ENCODE measurements at places on chromosomes 7 and 10. TPM values are rescaled to one million over a fixed set of nuclear protein-coding genes. Genes with fewer than 3 reads are reported as not detected.
A peak's percentile ranks its signal among the peaks of the same experiment; 100 is the strongest.

- DNase-seq: no peak
- peaks cover 51% of the 10 kb centered on the region for H3K36me3 ChIP-seq
- no peaks in the 10 kb centered on the region for H3K4me1 ChIP-seq
- H3K4me3 ChIP-seq: no peak overlapping the region
- H3K27me3 ChIP-seq: no peaks in the 10 kb centered on the region
Observed at GRCh38 chr7:66771795-66772194, 31.3 kb downstream of the RABGEF1 start.

DNA sequence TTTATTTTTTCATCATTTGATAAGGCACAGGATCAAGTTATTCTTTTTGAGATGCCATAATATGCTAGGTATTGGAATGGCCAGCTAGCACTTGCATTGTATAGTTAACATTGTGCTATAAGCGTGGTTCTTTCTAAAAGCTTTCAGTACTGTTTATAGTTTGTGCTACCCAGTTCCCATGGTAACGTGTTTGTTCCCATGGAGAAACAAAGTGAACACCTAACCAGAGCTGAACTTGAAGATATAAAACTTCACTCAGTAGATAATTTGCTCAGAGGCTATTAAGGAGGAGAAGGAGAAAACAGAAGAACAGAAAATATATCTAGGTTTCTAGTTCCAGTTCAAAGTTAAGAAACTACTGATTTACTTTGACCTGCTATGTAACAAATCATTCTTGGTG, 23.6 kb upstream of the ITGB8 start:
- H3K36me3 ChIP-seq: no peaks in the 10 kb centered on the region
- H3K27ac ChIP-seq: no peak overlapping the region
- no peak overlapping the region for H3K4me3 ChIP-seq
- no peaks in the 10 kb centered on the region for H3K27me3 ChIP-seq
- no peak for DNase-seq
- no peaks in the 10 kb centered on the region for H3K4me1 ChIP-seq

DNA sequence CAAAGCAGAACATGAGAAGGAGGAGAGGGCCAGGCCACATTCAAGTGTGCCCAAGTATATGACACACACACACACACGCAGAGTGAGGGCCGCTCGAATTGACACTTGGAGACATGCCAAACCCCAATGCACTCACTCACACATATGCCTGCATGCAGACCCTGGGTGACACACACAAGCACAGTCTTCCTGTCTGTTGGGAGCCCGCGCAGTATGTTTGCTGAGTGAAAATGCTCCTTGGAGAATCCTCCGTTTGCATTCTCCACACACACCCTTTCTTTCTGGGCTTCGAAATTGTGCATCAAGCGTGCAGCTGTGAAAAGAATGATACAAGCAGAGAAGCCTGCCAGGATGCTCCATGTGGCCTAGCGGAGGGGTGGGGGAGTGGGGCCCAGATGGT, 120.9 kb downstream of the PLXNA4 start:
- no peaks in the 10 kb centered on the region for H3K27me3 ChIP-seq
- H3K36me3 ChIP-seq: no peaks in the 10 kb centered on the region
- no peak overlapping the region for H3K4me3 ChIP-seq
- no peak for DNase-seq
- H3K4me1 ChIP-seq: no peaks in the 10 kb centered on the region
- no peak overlapping the region for H3K27ac ChIP-seq

DNA sequence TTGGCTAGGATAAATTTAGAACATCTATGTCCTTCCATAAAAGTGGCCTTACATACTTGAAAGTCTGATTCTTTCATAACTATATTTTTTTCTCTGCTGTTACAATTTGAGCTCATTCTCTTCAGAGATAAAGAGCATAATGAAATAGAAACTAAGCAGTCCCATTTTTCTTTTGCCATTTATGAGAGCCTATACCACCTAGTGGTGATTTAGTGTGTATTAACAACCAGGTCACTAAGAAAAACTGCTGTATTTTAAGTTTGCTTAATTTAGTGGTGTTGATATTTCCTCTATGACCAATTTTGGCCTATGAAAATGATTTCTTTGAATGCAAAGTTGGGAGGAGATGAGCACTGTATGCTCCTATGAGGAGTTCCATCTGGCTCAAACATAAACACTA, 88.7 kb upstream of the ZWINT start:
- no peak overlapping the region for H3K4me3 ChIP-seq
- DNase-seq: no peak
- H3K27ac ChIP-seq: no peak overlapping the region
- no peaks in the 10 kb centered on the region for H3K27me3 ChIP-seq

DNA sequence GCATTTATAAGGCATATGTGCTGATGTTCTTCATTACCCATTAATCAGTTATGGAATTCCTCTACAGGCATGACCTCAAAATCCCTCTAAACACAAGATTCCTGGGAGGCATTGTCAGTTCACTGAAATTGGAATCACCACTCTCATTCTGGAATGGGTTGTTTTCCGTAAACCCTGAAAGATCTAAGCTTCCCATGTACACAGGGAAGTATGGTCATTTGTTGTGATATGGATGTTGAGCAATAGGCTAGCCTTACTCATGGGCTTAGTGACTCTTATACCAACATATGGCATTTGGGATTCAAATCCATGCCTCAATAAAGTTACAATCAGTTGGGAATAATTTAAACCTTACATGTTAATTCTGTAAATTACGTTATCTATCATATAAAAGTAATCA, 258.0 kb downstream of the XPNPEP1 start:
- DNase-seq: no peak
- no peak overlapping the region for H3K27ac ChIP-seq
- H3K27me3 ChIP-seq: no peaks in the 10 kb centered on the region

DNA sequence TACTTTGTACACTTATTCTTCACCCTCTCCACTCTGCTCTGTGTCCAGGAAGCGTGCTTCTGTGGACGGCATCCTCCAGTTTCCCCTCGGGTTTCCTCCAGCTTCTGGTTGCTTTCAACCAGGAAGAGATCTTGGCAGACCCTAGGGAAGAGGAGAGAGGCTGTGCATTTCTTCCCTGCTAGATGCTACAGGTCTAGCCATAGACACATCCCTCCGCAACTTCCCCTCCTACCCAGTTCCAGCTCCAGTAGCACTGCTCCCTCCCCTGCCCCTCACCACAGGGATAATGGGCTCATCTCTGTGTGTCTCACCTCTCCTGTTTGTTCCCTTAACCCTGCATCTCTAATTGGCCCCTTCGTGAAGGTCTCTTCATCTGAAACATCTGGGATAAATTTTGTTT, 16.3 kb downstream of the TLL2 start:
- H3K36me3 ChIP-seq: no peaks in the 10 kb centered on the region
- no peak overlapping the region for H3K27ac ChIP-seq
- DNase-seq: no peak
- H3K27me3 ChIP-seq: no peaks in the 10 kb centered on the region
- no peaks in the 10 kb centered on the region for H3K4me1 ChIP-seq

GRCh38 chr7:99478464-99479440, 6.1 kb downstream of the ZNF789 start:
- peak; percentile 51 for DNase-seq
- H3K4me1 ChIP-seq: peaks cover 4% of the 10 kb centered on the region
- H3K27me3 ChIP-seq: no peaks in the 10 kb centered on the region
- H3K4me3 ChIP-seq: no peak overlapping the region

- peaks cover 29% of the 10 kb centered on the region for H3K4me1 ChIP-seq
- no peak overlapping the region for H3K4me3 ChIP-seq
- DNase-seq: no peak
- no peaks in the 10 kb centered on the region for H3K27me3 ChIP-seq
Observed at GRCh38 chr10:60816628-60817397, 38.5 kb downstream of the CDK1 start.

DNA sequence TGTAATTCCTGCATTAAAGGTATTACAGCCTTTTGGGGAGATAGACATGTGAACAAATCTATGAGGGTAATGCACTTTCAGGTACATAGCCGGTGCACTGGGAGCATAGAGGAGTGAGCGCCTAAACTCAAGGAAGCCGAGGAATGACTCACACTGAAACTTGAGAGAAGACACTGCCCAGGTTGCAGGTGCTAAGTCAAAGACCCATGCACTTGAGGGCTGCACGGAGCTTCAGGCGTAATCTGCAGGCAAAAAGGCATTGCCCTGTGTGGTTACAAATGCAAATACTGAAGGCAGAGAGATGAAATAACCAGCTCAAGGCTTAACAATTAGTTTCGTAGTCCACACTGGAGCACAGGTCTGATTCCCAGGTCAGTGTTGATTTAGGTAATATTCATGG, 51.0 kb upstream of the OSBPL3 start:
- no peaks in the 10 kb centered on the region for H3K4me1 ChIP-seq
- H3K27me3 ChIP-seq: no peaks in the 10 kb centered on the region
- DNase-seq: no peak
- H3K4me3 ChIP-seq: no peak overlapping the region
- no peaks in the 10 kb centered on the region for H3K36me3 ChIP-seq
- H3K27ac ChIP-seq: no peak overlapping the region

GRCh38 chr10:35219891-35220890, 93.5 kb downstream of the CREM start:
- DNase-seq: no peak
- no peak overlapping the region for H3K27ac ChIP-seq
- H3K27me3 ChIP-seq: no peaks in the 10 kb centered on the region
- H3K4me3 ChIP-seq: no peak overlapping the region
- H3K4me1 ChIP-seq: peaks cover 31% of the 10 kb centered on the region

DNA sequence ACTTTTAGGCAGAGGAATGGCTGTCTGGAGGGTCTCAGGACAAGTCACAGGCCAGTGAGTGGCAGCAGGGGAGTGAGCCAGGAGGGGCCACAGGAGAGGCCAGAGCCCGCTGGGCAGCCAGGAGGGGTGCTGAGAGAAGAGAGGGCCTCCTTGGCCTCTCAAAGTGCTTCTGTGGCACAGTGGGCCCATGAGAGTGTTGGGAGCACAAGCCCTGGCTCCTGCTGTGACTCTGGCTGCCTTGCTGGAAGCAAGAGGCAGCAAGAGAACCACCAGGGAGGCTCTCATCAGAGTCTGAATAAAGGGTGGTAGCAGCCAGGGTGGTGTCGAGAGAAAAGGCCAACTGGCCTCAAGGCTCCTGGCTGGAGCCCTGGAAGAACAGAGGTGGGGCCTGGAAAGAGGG, 91.1 kb downstream of the VOPP1 start:
- no peaks in the 10 kb centered on the region for H3K27me3 ChIP-seq
- DNase-seq: no peak
- no peak overlapping the region for H3K4me3 ChIP-seq
- peaks cover 19% of the 10 kb centered on the region for H3K36me3 ChIP-seq
- no peak overlapping the region for H3K27ac ChIP-seq

- no peak overlapping the region for H3K4me3 ChIP-seq
- DNase-seq: no peak
- H3K4me1 ChIP-seq: no peaks in the 10 kb centered on the region
Observed at GRCh38 chr10:109200646-109201045, 722.7 kb downstream of the XPNPEP1 start.

DNA sequence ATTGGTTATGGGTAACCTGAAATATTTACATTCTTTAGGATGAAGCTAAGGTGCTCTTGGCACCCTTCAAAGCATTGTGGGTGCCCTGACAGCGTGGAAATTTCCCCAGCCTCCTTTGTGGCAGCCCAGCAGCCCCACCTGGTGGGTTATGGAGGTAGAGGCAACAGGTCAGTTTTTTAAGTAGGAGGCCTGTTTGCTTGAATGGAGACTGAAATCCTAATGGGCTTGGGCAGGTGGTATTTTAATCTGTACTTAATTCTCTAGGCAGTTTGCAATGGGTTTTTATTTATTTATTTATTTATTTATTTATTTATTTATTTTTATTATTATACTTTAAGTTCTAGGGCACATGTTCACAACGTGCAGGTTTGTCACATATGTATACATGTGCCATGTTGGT, 139.4 kb downstream of the EPC1 start:
- H3K4me3 ChIP-seq: no peak overlapping the region
- no peak overlapping the region for H3K27ac ChIP-seq
- no peaks in the 10 kb centered on the region for H3K27me3 ChIP-seq
- DNase-seq: peak; percentile 24
- no peaks in the 10 kb centered on the region for H3K36me3 ChIP-seq

FFAR4 gene
- 0.01 TPM for polyA plus RNA-seq

FOXI2 gene
- polyA plus RNA-seq: not detected

ANKRD2 gene
- polyA plus RNA-seq: 5,473 TPM

TMEM273 gene
- 7.7 TPM for polyA plus RNA-seq

GBX1 gene
- 0.07 TPM for polyA plus RNA-seq

All from psoas muscle (tissue), 8 donors.